Stimulated activated CD8-positive, alpha-beta memory T cell treated with anti-CD3 and anti-CD28 coated beads, Interleukin-15, amount 100 ng/mL, for 4 hours (primary cell): ENCODE measurements at places on chromosomes 6 and 20.

DNA sequence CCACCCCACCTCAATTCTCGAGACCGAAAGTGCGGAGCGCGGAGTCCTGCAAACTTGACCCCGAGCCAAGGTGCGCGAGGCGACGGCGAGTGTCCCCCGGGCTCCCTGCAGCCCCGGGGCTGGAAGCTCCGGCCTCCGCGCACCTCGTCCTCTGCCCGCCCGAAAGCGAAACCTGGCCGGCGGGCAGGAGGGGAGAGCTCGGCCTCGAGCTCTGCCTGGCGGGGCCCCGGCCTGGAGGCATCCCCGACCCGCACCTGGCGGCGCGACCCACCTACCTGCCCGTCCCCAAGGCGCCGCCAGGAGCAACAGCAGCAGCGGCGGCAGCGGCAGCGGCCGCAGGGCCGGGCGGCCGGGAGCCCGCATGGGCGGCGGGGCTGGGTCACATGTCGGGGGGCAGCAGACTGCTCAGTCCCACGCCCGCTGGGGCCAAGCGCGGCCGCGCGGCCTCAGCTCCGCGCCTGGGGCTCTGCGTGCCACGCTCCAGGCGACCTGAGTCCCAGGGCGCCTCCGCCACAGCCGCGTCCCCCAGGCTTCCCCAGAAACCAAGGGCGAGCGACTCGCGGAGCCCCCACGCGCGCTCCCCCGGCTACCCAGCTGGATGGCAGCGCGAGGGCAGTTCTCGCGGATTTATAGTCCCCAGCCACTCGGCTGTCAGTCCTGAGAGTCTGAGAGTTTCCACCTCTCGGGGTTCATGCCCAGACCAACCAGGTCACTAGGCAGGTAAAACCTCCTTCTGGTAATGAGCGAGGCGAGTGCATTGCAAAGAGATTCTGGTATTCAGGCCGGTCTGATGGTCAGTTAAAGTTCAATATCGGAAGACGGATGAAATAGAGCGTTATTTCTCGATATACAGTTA is at the start of gene IL20RA:
Gene IL20RA, minus strand, starts transcription at position 600 of the 856 bp plus-strand sequence. Its CDS starts 237 bp downstream, at position 363.
- no peak for DNase-seq

DNA sequence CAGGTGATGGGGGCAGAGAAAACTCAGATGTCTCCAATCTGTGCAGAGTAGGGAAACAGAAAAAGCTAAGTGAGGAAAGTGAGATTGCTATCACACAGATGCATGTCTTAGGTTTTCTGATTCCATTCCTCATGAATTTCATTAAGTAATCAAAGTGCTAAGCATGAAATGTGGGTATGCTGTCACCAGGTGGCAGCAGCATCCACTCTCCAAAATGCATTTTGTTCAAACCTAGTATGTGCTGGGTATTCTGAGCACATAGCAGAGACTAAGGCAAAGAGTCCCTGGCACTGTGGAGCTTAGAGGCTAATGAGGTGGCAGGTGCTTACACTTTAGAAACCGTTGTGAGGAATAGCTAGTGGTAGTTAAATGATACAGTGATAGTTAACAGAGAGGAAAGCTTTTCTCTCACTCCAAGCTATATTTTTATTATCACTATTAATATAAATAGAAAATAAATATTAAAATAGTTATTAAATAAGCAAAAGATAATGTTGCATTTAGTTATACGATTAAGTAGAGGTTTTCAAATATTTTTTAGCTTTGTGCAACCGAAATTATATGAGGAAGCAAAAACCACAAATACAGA is 179.5 kb downstream of the CDH26 start:
- DNase-seq = no peak

DNA sequence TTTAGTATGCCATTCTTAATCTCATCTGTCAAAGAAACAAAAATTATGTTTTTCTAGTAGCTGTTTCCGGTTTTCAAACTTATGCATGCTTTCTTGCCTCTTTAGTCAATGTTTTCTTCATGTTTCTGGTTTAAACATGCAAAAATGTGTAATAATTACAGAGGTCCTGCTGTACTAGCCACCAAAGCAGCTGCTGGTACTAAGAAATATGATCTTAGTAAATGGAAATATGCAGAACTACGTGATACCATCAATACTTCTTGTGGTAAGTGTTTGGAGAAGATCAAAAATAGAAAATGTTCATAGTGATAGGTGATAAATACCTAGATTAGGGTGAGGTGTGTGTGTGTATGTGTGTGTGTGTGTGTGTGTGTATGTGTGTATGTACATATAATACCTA is 158.4 kb downstream of the MYO6 start:
- DNase-seq = no peak

- DNase-seq = no peak
Observed at GRCh38 chr6:20173833-20174792, 38.2 kb downstream of the MBOAT1 start.

DNA sequence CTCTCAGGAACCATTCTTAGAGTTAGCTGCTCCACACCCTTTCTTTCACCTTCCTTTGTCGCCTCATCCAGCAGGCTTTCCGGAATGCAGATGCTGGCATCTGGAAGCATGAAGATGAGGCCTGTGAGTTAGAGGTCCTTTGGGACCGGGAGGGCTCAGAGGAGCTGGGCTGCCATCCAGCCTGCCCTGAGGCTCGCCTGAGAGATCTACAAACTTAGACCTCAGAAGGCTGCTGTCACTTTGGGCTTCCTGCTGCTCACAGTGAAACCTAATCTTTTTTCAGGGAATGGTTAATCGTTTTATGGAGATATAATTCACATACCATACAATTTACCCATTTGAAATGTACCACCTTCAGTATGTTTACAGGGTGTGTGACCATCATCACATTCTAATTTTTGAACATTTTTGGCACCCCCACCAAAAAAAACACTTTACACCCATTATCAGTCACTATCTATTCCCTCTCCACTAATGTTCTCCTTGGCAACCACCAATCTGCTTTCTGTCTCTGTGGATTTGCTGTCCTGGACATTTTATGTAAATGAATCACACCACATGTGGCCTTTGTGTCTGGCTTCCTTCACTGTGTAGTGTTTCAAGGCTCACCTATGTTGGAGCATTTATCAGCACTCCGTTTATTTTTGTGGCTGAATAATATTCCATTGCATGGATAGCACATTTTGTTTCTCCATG is 20.0 kb upstream of the MPC1 start:
- DNase-seq = no peak

GRCh38 chr6:51842061-51842803 is 245.2 kb downstream of the PKHD1 start:
- no peak for DNase-seq

GRCh38 chr20:35743693-35744491 is 1.8 kb upstream of the RBM39 start:
- DNase-seq = no peak

- DNase-seq = no peak
Observed at GRCh38 chr20:41392295-41392694, 25.7 kb upstream of the EMILIN3 start.

- no peak for DNase-seq
Observed at GRCh38 chr20:63955281-63955826, 862 bp downstream of the UCKL1 start.

- no peak for DNase-seq
Observed at GRCh38 chr6:155883334-155883731, 427.7 kb upstream of the NOX3 start.

GRCh38 chr6:170135461-170135820 is 155.4 kb downstream of the DLL1 start:
- DNase-seq = no peak

DNA sequence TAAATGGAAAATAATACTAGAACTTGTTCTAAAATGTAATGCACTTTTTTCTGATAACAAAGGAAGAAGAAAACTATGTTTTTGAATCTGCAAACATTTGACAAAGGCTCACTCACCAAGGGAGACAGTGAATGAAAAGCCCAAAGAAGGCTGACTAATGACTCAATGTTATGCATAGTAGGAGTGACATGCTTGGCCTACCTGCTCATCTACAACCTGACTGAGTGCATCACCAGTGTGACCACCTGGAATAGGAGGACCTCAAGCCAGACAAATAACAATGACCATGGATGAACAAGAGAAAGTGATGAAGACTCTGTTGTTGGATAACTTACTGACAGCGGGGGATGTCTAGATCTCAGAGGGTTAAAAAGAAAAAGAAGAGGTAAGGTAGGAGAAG is 157.2 kb downstream of the SIM1 start:
- no peak for DNase-seq

- no peak for DNase-seq
Observed at GRCh38 chr6:110544472-110544871, 68.1 kb upstream of the SLC22A16 start.

DNA sequence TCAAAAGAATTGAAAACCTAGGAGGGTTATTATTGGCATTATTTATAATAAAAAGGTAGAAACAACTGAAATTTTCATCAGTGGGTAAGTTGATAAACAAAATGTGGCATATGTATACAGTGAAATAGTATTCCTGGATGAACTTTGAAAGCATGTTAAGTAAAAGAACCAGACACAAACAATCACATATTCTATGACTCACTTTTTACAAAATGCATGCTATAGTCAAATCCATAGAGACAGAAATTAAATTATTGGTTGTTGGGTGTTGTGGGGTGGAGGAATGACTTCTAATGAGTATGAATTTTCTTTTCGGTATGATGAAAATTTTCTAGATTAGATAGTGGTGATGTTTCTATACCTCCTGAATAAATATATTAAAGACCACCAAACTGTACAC is 94.6 kb downstream of the LRRC1 start:
- no peak for DNase-seq

- DNase-seq = no peak
Observed at GRCh38 chr6:157080986-157081391, 242.3 kb downstream of the TMEM242 start.

- no peak for DNase-seq
Observed at GRCh38 chr6:118253741-118254140, 294.4 kb upstream of the PLN start.

DNA sequence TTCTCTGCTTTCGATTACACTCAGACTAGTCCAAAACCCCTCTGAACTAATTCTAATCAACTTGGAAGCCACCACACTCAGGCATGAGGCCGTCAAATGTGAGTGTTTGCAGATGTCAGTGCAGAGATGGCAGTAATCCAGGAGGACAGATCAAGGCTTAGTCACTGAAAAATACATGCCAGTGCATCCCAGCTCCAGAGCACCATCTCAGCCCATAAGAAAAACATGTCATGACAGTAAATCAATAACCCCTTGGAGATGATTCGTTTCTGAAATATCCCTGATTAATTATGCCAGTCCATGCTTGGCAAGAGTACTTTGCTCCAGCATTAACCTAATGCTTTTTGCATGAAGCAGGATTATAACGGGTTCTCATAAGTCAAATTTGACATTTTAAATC is 179.5 kb downstream of the ADAT2 start:
- DNase-seq = no peak

GRCh38 chr6:34773916-34774315 is 16.6 kb downstream of the SNRPC start:
- no peak for DNase-seq

DNA sequence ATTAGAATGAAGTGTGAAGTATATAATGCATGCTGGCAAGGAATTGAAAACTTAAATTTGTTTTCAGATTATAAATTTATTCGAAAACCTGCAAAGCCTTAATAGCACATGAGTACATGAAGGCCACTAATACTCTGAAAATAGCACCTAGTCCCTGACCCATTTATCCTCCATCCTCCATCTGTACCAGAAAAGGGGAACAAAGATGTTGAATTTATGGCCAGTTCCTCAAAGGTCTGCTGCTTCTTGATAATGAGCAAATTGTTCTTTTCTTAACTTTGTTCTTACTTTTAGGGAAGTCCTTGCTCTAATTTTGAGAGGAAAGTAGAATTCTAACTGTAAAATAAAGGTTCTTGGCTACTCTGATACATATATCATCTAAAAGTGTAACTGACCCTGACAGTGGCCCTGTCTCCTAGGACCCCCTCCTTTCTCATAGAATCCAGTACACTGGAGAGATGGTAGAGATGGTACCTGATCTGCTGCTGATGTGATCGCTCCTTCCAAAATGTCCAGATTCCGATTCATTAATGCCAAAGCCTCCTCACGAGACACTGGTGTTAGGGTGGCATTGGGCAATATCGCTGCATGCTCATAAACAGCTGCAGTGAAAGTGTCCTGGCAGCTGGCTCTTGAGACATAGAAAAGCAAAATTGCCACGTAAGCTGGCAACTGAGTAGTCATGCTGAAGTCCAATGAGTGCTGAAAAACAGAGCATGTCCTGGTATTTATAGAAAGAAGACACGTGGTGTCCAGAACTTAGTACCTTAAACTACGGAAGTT is at the start of gene VNN1:
Gene VNN1, minus strand, starts transcription at position 704 of the 783 bp plus-strand sequence. Its CDS starts 20 bp downstream, at position 684.
- no peak for DNase-seq

- DNase-seq = no peak
Observed at GRCh38 chr6:138970856-138971425, 17.1 kb downstream of the REPS1 start.

DNA sequence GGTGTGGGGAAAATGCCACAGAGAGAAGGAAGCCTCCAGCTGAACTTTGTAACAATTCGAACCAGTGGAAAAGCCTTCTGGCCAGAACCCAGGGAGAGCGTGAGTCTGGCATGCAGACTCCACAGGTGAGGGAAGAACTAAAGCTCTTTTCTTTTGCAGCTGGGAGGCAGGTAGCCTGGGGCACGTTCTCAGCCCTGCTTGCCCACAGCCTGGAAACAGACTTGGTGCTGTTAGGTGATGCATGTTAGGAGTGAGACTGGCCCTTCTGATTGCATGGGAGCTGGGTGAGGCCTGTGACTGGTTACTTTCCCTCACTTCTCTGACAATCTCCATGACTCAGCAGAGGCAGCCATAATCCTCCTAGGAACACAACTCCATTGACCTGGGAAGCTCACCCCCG is 34.2 kb downstream of the PROKR2 start:
- no peak for DNase-seq

GRCh38 chr20:63351811-63352591 is 9.1 kb downstream of the CHRNA4 start:
- DNase-seq = no peak

DNA sequence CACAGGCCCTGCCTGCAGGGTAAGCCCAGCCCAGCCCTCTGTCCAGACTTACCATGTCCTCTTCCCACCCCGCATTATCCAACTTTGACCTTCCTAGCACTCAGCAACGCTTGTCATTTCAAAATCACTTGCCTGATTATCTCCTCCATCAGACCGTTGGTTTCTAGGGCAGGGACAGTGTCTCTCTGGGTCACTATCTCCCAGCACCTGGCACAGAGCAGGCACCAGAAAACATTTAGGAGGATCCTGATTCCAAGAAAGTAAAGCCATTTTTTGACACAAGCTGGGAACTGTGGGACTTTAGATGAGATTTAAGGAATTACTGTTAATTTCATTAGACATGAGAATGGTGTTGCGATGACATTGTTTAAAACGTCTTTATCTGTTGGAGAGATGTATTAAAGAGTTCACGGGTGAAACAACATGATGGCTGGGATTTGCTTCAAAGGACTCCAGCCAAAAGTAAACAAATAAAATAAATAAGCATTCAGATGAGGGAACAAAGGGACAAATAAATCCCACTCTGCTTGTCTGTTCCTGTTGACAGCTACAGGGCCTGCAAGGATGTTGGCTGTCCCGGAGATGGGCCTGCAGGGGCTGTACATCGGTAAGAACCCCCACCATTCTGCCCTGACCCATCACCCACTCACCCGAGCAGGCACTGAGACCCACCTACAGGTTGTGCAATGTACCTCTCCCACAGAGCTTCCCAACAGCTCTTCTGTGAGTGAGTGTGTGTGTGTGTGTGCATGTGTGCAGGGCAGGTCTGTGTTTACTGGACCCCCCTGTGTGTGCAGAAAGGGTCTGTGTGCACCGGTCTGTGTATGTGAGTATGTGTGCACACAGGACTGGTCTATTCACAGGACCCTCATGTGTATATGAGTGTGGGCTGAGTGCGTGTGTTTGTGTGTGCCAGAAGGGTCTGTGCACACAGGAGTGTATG is 5.9 kb downstream of the HSPA12B start:
- DNase-seq = no peak

- no peak for DNase-seq
Observed at GRCh38 chr20:1330075-1330830, 1.3 kb upstream of the SDCBP2 start.

GRCh38 chr6:138673346-138674014 is 100.1 kb upstream of the CCDC28A start:
- DNase-seq = no peak
